ENCODE measurements at places on chromosomes 4 and X.

GRCh38 chrX:69133921-69134542 is 31.2 kb downstream of the PJA1 start:
- DNase-seq = no peak

DNA sequence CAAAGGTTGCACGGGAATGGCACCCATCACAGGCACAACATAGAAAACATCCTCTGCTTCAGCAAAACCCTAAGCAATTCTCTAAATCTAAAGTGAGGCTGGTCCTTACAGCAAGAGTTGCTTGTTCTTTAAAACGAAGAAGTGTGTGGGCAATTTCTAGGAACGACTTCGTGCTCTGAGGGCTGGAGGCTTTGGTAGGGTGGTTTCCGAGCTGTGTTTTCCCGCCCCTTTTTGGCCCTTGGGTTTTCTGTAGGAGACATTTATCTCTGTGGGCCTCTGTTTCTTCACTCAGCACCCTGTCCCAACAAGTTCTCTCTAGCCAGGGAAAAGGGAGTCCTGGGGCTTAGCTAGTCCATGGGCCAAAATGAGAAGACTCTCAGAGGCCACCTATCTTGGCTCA is 84.2 kb downstream of the SLC2A9 start:
- DNase-seq = no peak

- DNase-seq = no peak
Measured at GRCh38 chr4:8308144-8308543, 38.6 kb downstream of the HTRA3 start.

DNA sequence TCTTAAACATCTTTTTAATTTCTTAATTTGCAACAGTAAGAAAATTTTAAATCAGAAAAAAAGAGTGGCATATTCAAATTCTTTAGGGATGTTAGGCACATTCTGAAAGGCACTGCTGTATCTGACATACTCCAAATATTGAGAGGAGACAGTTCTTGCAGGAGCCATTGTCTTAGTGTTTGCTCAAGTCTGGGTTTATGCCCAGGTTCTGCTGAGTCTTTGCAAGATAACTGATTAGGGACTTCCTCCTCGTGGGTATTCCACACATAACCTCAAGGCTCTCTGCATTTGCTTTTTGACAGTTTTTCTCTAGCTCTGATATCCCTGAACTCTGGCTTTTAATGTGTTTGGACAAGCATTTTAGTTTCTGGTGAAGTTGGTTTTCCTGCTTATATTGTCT is 52.6 kb downstream of the RPS3A start:
- DNase-seq = no peak

- DNase-seq = no peak
Measured at GRCh38 chr4:127622621-127622920, 10.2 kb upstream of the INTU start.

- DNase-seq = no peak
Measured at GRCh38 chr4:104795264-104795939, 300.7 kb upstream of the CXXC4 start.

GRCh38 chr4:46730075-46730474 is 179.0 kb downstream of the COX7B2 start:
- no peak for DNase-seq

DNA sequence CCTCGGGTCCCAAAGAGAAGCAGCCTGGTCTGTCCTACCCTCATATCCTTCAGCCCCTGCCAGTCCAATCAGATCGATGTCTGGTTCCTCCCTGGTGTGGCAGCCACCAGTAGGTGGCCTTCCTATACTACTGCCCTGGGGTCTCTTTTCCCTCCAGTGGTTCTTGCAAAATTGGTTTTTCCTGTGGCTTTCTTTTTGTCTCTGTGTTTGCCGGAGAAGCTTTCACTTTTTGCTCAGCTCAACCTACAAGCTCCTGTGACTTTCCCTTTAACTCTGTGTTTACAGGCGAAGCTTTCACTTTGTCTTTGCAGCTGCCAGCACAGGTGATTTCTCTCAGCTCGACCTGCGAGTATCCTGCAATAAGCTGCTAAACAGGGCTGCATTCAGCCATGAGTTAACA is 46.8 kb downstream of the UGT2A3 start:
- no peak for DNase-seq

DNA sequence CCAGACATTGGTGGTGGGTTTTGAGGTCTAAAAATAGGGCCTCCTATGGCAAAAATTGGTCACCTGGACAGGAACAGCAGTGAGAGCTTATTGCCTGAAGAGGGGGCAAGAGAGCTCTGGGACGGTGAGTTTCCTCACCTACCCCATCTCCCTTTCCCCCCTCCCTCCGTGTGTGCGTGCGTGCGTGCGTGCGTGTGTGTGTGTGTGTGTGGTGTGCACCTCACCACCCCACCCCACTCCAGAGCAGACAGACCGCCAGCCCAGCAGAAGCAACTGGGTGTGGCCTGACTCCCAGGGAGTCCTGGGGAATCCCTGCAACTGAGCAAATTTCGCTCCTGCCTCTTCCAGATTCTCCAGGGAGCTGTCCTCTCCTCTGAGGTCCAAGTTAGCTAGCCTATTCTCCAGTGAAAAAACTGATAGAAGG is 44.7 kb downstream of the PRPS1 start:
- no peak for DNase-seq

DNA sequence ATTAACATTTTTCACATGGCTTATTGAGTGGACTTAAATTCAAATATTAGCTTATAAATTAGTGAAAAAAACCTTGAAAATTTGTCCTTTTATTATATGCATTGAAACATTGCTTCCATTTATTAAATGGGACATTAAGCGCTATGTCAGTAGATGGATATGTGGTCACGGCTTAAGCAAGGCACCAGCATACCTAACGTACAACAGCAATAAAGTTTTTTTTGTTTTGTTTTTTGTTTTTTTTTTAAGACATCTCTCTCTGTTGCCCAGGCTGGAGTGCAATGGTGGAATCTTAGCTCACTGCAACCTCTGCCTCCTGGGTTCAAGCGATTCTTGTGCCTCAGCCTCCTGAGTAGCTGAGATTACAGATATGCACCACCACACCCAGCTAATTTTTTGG is 31.6 kb downstream of the PGM2 start:
- DNase-seq = no peak

DNA sequence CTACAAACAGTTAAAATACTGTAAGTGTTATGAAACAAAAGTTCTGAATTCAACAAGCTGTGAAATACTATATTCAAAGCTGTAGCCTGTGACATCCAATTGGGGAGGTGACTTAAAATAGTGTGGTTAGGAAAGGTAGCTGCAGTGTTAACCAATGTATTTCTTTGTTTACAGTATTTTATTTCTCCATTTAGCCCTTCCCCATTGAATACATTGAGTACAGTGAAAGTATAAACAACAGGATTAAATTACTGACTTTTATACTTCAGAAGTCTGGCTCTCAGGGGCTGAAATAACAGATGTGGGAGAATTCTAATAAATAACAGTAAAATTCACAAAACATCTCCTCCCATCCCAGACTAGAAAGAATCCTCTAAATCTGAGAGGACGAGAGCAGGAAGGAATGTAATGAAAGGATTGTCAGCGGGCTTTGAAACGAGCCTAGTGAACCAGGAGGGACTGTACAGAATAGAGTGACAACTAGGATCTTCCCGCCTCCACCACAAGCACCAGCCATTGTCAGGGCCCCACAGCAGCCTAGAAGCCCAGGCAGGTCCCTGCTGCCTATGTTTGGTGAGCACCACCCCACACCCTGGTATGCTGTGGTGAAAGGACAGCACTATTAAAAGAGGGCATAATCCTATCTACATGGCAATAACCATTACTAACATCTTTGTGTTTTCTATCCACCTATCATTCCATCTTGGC is 73.7 kb downstream of the SPCS3 start:
- DNase-seq = no peak

- no peak for DNase-seq
Measured at GRCh38 chr4:186485561-186486062, 69.8 kb downstream of the MTNR1A start.

DNA sequence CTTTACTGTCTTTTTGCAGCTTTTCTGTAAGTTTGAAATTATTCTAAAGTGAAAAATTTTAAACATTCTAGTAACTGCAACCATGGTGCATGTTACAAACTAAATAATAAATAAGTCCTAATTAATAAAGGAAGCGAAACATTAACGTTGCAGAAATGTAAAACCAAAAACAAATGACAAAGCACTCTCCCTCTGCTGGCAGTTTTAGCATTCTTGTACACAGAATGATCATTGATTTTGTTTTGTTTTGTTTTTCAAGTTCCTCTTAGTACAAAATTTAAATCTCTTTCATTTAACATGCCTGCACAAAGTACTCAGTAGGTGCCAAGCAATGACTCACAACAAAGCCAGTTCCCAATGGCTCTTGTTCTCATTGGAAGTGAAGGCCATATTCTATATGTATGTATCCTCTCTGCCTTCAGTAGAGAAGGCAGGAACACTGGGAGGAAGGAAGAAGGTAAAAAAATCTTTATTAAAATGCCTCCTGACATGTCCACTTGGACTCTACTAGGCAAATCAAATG is 13.7 kb upstream of the TMSB4X start:
- no peak for DNase-seq

GRCh38 chr4:23068287-23068686 is 375.6 kb downstream of the GBA3 start:
- no peak for DNase-seq

- no peak for DNase-seq
Measured at GRCh38 chrX:147891896-147892295, 19.8 kb upstream of the FMR1 start.

DNA sequence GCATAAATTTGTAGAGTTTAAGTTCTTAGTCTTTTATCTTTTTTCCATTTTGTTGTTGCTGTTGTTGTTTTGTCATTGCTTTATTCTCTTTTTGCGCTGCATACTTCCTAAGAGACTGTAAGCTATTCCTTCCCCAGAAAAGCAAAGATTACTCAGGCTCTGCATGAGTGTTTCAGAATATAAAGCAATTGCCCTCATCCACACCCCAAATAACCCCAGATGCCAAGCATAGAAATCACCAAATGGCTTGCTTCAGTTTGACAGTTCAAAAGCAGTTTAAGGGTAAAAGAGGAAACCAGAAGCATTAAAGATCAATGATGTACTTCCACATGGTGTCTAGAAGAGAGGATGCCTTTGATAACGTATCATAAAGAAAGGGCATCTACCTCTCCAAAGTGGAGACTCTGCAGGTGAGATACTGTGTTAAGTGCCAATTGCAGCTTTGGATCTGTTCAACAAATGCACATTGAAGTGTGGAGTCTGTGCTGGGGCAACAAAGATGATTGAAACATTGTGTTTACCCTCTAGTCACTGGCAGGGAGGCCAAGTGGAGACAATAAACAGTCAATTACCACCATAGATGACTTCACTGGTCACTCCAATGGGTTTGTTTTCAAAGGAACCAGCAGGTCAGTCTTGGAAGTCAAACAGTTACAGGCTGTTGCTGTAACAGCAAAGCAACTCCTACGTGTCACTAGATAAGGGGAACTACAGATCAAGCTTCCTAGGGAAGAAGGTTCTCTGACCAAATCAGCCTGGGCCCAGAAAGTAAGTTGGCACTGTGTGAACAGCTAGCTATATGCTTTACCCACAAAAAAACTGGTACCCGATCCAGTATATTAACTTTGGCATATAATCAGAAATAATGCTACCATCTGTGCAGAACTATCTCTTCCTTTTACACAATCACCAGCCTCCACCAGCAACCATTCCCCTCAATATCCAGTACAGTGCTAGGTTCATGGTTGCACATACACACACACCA is 40.6 kb upstream of the IL21 start:
- no peak for DNase-seq

GRCh38 chr4:4559596-4559995 is 17.7 kb upstream of the STX18 start:
- DNase-seq = no peak

DNA sequence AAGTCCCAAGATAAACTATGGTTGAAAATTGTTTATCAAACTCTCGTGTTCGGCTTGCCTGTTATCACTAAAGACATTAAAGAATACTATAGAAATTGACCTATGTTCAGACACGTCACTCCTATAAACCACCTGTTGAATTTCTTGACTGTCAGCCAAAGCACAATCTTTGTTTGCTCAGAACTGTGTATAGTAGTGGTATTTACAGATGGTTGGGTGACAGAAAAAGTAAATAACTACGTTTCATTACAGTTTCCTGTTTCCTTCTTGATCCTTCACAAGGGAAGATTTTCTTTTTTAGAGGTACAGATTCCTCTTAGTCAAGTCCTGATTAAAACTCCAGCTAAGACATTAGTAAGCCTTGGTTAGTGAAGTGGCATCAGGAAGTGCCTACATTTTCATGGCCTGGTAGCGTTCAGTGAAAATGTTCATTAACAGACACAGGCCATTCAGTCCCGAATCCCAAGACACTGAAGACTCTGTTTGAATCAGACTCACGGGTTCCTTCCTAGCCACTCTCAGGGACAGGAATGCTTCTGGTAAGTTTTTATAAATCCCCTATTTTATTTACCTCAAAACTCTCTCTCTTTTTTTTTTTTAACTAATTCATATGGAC is at the start of gene SMIM31:
Gene SMIM31 (plus strand): TSS at position 259 of the 616 bp plus-strand sequence. CDS start 16,313 bp downstream, outside the sequence.
- no peak for DNase-seq

DNA sequence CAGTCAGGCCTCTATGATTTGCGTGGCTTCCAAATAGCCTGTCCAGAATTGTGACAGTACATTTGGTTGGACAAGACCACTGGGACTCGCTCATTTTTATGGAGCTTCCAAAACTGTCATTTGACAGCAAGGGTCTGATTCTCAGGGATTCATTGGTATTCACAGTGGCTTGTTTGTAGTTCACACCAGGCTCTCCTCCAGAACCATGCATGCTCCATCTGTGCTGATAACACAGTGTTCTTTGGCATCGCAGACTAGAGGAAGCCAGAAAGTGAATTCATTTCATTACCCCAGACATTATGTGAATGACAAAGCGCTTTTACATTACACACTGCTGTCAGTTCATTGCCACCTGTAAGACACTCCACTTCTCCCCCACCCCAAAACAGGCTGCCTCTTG is 208.3 kb downstream of the ARHGAP10 start:
- DNase-seq = no peak

- no peak for DNase-seq
Measured at GRCh38 chr4:57042711-57043169, 64.0 kb downstream of the POLR2B start.

DNA sequence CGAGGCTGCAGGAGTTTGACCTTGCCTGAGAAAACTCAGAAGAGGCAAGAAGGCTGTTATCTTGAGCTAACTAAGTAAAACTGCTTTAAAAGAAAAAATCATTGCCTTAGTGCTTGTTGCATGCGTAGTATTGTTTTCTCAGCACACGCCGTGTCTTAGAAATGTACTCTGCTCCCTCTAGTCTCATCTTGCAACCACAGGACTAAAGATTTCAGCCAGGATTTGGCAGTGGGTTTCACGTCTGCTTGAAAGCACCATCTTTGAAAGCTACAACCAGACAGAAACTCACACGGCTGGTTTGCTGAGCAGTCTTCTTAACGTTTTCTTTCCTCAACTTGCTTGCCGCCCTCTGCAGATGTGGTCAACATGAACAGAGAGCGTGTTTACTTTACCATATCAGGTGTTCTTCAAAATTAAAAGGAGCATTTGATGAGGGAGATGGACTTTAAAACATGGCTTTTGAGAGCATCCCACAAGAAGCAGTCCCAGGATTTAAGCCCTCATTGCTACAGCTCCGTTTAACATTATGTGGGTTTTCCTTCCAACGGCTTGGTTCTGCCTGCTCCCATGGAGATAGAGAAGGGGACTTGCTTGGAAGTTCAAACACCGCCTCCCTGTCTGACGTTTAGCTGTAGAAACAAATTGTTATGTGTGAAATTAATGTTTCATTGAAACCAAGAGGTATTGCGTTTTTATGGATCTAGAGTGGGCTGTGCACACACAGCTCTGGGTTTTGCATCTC is 3.4 kb downstream of the SORCS2 start:
- DNase-seq = no peak

Measured in GM12891 (cell line).